CD4-positive, alpha-beta memory T cell (primary cell): ENCODE measurements at places on chromosomes 5 and 9.
A peak's percentile ranks its signal among the peaks of the same experiment; 100 is the strongest.

DNA sequence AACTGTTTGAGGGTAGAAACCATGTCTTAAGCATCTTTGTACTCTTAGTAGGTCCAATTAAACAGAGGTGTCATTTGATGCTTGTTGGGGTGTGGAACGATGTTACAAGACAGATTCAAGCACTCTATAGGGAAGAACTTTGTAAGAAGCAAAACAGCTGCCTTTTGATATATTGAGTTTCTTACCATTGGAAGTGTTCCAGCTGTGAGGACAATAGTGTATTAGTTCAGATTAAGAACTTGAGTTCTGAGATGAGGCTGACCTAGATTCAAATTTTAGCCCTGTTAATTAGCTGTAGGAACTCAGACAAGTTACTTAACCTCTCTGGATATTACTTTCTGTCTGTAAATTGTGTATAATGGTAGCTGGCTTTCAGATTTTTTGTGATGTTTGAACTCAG lies 19.6 kb upstream of the ZNF462 start:
- DNase-seq: no peak

DNA sequence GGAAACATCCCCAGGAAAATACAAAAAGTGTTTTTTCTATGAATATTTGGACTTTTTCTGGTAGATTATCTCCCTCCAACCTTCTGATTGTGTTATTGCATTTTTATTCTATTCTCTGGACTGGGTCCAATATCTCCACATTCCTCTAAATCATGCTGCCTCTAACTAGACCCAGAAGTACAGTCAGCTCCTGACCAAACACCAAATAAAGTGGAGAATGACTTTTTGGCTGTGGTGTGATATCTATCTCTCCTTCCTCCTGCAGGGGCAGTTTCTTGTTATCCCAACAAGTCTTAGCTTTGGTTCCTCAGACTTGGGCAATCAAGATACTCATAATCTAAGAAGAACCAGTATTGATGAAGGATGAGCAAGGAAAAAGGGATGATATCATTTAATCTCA lies 3.2 kb upstream of the RAI14 start:
- no peak for DNase-seq

- no peak for DNase-seq
Measured at GRCh38 chr5:83422284-83422683, 49.3 kb upstream of the VCAN start.

- no peak for DNase-seq
Measured at GRCh38 chr5:124755565-124755964, 9.1 kb upstream of the ZNF608 start.

DNA sequence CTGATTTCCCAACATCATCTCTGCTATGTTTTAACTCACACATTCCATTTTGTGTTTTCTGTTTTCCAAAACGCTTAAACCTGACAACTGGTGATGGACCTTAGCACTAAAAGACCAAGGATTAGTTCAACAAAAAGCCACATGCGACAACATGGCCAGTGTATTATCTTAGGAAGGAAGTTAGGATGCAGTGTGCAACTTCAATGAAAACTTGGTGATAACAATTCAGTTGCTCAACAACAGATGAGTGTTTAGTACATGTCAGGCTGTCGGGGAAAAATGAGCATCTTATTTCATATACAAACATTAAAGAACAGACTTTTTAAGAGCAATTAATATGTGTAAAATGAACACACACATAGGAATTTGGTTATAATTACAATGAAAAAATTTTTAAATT lies 780.0 kb downstream of the SEMA5A start:
- DNase-seq: no peak

DNA sequence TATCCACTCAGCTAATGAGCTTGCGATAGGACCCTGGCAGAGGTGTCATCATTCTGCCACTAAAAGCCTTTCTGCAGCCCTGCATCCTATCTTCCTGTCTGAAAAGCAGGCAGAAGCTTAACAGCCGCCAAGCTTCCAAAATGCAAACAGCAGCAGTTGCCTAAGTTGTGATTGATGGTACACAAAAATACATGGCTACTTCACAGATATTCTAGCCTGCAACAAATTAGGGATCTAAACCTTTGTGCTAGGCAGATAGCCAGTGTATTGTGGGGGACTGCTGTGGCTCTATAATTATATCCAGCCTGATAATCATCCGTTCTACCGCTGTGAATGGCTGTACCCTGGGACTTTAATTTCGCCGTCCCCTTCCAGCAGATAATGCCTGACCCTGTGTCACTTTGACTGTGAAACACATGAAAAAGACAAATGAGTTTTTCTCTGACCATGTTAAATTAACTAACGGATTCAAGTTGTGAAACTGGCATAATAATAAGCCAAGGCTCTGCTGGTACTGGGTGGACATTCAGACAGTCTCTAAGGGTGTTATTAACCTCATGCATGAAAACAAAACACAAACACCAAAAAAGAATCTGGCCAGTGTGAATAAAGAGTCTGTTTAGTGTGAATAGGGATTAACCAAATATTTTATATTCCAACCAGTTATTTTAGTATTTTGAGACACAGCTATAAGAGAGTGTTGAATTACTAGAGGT lies 45.9 kb downstream of the SEMA6A start:
- no peak for DNase-seq

DNA sequence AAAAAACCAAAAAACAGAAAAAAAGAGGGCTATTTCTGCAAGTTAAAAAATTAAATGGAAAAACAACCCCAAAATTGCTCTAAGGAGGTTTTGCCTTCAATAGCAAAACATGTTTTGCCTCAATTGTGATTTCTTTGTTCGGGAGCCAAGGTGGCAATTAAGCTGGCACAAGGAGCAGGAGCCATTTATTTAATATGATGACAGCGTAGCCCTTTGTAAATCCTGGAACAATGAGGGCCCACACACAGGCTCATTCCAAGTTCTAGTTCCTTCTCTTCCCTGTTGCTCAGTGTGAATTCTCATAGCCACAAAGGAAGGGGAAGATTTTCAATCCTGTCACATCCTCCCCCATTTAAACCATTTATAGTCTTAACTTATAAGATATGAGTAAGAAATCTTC lies 353.2 kb downstream of the PDE4D start:
- no peak for DNase-seq

GRCh38 chr9:89804766-89805531 lies 200.1 kb downstream of the GADD45G start:
- DNase-seq: no peak

DNA sequence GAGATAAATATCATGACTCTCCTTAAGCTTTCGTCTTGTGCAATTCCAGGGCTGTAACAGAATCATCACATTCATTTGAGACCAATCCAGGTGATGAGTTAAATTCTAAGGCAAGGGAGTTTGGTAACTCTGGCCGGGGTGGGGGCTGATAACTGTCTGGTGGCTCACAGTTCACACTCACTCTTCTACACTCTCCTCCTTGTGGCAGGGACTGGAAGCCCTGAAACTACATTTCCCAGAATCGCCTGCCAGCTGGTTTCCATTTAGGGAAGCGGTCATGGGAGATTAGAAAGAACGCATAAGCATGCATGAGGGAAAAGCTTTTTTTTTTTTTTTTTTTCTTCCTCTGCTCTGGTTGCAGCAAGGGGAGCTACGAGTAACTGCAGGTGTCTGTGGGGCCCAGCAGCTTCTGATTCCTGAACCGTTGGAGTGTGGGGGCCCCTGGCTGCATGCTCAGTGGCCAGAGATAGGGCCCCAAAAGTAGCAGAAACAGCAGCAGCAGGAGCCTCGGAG lies 154.8 kb upstream of the TBC1D2 start:
- no peak for DNase-seq

GRCh38 chr5:42951293-42951840 lies 88.8 kb downstream of the ANXA2R start:
- DNase-seq: peak; percentile 89

DNA sequence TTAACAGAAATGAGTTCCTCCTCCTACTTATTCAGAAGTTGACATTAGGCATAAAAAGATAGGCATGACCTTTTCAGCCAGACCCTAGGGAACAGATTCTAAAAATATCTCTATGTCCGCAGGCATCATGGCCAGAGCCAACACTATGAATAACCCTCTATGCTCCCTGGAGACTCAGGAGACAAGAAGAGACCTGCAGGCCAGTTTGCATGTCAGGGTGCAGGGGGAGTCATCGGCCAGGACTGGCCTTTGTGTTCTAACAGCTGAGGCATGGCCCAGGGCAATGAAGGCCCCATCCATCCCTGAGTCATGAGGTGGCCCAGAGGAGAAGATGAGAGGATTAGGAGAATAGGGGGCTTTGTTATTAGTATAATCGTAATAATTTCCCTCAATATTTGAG lies 93.8 kb downstream of the TMEM215 start:
- no peak for DNase-seq

GRCh38 chr9:136089697-136090045 lies 5.4 kb downstream of the NACC2 start:
- DNase-seq: peak; percentile 43
